ENCODE measurements at places on chromosomes 11 and 22. TPM values are rescaled to one million over a fixed set of nuclear protein-coding genes. Genes with fewer than 3 reads are reported as not detected.

DNA sequence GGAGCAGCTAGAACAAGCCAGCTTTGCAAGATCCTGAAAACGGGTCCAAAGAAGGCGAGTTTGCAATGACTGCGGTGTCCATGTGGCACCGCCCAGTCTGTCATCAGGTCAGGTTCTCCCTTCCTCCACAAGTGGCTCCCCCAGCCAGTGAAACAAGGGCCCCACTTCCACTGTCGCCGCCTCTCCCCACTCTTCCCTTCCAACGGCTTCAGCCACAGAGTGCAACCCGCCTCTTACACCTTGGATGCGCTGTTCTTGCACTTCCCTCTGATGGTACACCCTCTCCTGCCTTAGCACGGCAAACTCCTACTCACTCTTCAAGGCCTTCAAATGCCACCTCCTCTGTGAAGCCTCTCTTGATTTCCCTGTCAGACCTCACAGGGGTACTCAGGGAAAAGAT lies 10.8 kb upstream of the TCF20 start:
- no peak for DNase-seq

DNA sequence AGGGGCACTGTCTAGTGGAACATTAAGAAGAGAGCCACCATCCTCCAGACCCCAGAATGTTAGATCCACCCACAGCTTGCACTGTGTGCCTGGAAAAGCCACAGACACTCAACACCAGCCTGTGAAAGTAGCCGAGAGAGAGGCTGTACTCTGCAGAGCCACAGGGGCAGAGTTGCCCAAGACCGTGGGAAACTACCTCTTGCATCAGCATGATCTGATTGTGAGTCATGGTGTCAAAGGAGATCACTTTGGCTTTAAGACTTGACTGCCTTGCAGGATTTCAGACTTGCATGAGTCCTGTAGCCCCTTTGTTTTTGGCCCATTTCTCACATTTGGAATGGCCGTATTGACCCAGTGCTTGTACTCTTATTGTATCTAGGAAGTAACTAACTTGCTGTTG lies 115.9 kb upstream of the CCDC179 start:
- DNase-seq: no peak

GRCh38 chr11:35256296-35256695 lies 117.3 kb downstream of the CD44 start:
- DNase-seq: no peak

MMP12 gene
- total RNA-seq: not detected

GRCh38 chr22:34370711-34371110 lies 450.4 kb upstream of the LARGE1 start:
- DNase-seq: no peak

DNA sequence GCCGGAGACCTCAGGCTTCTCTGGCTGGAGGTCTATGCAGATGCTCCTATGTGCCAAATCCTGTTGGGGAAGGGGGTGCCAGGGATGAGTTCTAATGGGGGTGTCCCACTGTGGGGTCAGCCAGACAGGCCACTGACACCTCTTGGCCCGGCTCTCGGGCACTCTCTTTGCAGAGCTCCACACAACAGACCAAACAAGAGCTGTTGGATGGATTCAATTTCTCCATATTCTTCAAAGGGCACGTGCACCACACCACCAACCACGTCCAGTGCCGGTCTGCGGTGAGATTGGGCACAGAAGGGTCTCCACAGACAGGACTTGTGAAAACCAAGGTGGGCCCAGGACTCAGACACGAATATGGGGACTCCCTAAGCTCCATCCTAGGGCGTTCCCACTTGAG lies 2.2 kb upstream of the RGL4 start:
- no peak for DNase-seq

CALCB gene
- total RNA-seq: 0.35 TPM

GRCh38 chr11:111562692-111563389 lies 22.3 kb downstream of the LAYN start:
- no peak for DNase-seq

GRCh38 chr11:94550513-94550912 lies 6.8 kb downstream of the FUT4 start:
- no peak for DNase-seq

DNA sequence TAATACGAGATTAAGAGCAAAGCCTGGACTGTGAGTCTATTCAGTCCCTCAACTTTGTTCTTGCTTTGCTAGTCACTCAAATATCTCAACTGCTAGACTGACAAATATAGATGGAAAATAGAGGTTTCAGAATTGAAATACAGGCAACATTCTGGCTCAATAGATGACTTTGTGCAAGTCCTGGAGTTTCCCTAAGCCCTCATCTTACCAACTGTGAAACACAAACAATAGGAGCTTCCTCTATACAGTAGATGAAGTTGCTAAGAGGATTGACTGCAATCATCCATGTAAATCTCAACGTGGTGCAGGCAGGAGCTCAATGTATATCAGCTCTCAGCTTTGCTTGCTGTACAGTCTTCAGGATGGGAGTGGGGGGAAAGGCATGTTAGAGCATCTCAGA lies 6.2 kb upstream of the MPEG1 start:
- no peak for DNase-seq

E2F8 gene
- 53.3 TPM for total RNA-seq

DNA sequence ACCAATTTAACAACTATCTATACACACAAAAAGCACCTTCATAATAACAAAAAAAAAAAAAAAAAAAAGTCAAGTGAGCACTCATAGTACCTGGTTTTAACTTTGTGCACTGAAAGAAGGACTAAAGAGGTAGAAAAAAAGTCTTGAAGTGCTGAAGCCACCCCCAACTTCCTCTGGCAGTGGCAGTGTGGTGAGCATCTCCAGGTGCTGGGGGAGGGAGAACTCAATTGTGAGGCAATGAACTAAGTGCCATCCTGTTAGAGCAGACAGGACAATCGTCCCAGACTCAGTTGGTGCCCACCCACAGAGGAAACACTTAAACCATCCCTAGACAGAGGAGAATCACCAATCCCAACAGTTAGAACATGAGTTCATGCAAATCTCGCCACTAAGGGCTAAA lies 22.7 kb upstream of the OR52M1 start:
- peak; percentile 8 for DNase-seq

FZD4 gene
- total RNA-seq: 0.02 TPM

GLYAT gene
- total RNA-seq: not detected

DNA sequence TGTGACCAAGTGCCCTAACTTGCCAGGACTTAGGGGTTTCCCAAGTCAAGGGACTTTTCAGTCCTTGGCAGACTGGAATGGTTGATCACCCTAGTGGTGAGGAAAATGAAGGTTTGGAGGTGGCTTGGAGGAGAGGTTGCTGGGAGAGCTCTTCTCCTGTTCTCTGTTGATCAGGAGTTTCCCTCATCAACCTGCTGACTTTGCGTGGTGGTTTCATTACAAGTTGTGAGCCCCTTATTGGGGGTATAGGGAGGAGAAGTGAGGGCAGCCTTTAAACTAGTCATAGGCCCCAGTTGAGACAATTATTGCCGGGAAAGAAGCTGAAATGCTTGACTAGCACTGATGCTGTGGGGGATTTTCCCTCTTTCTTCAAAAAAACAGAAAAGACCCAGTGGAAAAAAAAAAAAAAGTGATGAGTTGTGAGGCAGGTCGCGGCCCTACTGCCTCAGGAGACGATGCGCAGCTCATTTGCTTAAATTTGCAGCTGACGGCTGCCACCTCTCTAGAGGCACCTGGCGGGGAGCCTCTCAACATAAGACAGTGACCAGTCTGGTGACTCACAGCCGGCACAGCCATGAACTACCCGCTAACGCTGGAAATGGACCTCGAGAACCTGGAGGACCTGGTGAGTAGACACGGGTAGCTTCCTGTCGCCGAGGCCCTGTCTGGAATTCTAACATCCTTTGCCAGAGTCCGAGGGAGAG lies at the start of gene CXCR5:
Gene CXCR5 (plus strand): TSS at position 525 of the 704 bp plus-strand sequence. CDS start 50 bp downstream, at position 575.
- no peak for DNase-seq

GLB1L2 gene
- total RNA-seq: 1.6 TPM

GRCh38 chr11:73087730-73088129 lies 54.4 kb downstream of the FCHSD2 start:
- DNase-seq: no peak

DNA sequence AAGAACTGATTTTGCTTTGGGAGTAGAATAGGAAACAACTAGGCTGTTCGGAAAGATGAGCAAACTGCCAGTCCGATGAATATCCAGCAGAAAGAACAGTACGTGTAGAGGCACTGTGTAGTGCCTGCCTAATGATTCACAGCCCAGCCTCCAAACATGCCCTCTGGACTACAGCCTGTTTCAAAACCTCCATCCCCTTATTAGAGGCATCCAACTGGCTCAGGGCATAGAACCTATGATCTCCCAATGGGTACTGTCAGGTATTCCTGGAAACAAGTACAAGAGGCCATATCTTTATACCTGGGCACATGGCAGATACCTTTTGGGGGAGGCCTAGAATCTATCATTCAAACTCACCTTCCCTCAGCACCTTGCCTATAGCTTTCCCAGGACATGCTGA lies 4.9 kb downstream of the RRP8 start:
- peak; percentile 2 for DNase-seq

DNA sequence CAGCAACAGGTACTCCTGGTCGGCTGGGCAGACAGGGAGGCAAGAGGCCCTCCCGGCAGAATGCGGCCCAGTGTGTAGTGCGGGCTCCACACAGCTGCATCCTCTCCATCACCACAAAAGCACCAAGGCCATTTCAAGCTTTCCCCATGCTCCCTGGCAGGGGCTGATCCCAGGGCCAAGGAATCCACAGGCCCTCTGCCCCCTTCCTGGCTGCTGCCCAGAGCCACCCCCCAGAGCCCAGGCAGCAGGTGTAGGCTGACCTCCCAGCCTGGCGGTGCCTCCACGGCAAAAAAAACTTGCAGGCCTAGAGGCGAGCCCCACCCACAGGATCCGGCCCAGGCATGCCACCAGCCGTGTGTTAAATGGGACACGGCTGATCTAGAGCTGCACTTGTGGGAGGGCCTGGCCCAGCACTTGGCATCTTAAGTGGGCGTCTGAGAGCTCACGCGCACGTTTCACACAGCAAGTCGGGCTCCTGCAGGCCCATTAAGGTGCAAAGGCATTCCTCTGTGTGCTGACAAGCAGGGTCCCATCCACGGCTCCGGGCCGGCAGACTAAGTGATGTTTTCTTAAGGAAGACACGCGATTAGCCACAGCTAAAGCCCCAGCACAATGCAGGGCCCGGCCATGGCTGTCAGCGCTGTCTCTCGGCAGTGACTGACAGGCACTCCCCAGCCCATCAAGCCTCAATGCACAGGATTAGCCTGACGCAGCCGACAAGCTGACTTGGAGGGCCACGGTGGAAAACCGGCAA lies 19.8 kb upstream of the GNB1L start:
- DNase-seq: peak; percentile 47

- DNase-seq: no peak
These were observed 415.6 kb upstream of the NARS2 start for GRCh38 chr11:78990261-78990660.

DNA sequence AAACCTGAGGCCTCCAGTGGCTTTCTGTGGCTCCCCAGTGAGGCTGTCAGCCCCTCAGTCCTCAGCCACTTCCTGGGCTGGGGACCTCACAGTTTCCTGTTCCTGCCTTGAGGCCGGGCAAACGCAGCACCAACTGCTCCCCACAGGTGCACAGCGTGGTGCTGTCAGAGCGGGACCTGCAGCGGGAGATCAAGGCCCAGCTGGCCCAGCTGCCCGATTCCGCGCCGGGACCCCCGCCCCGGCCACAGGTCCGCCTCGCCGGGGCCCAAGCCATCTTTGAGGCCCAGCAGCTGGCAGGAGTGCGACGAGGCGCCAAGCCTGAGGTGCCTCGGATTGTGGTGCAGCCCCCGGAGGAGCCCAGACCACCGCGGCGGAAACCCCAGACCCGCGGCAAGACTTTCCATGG lies 5.4 kb downstream of the TBC1D10C start:
- peak; percentile 89 for DNase-seq

DNA sequence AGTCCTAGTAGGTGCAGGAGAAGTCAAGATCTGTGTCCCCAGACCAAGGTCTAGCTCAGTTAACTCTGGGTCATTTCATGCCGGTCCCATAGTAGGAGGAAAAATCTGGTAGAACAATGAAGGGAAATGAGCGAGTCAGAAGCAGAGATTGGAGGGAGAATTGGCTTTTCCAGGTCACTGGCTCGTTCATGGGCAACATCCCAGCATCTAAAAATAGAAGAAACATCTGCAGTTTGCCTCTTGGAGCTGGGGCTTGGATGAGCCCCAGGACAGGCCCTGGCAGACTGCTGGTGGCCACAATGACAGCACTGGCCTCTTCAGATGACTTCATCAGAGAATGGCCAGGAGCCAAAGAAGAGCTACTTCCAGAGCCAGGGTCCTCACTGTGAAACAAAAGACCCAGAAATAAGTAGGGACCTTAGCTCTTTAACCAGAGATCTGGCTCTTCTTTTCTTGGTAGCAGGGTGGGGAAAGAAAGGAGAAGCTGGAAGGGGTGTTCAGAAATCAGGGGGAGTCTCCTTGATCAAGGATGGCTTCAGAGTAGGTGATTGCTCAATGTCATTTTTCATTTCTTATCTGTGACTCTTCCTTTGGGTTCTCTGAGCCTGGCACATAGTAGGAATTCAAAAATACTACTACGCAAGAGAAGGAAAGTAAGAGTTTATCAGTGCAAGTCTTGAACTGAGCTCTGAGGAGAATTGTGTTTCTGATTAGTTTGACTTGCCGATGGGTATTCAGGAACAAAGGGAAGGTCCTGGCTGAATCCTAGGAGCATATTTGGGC lies 102.6 kb downstream of the TMPRSS5 start:
- no peak for DNase-seq

GRCh38 chr11:128483211-128483788 lies 104.1 kb downstream of the ETS1 start:
- no peak for DNase-seq

GRCh38 chr11:66344550-66345315 lies at the start of gene BRMS1:
Gene BRMS1, minus strand, starts transcription at chr11:66345104. Its CDS starts 2,870 bp downstream, at chr11:66342234.
- peak; percentile 99 for DNase-seq

GRCh38 chr11:133714471-133715375 lies 130.6 kb downstream of the SPATA19 start:
- no peak for DNase-seq

PHLDA2 gene
- total RNA-seq: 0.35 TPM

DNA sequence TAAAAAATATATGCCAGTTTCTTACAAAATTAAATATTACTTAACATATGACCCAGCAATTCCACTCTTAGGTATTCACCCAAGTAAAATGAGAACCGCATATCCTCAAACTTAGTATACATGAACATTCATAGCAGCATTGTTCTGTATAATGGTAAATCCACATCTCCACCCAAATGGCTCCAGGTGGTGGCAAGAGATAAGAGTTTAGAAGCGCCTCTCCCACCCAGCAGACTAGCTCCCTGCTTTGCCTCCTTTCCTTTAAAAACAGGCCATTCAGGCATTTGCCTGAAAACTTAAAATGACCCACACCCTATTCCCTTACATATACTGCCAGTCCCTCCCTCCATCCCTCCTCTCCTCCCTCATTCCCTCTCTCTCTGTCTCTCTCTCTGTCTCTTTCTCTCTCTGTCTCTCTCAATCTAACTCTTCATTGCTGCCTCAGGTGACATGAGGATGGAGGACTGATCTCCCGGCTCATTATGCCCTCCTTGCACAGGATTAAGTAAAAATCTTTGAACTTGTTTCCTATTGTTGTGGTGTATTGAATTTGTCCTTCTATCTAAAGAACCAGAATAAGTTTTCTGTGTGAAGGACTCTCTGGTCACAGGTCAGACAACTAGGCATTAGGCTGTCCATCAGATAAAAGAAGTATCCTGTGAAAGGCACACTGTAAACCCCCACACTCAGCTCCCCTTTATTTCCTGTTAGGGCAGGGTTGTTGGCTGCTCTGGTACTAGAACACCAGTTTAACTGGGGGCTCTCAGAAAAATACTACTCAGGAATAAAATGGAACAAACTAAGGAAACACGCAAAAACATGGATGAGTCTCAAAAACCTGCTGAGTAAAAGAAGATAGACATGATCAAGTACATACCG lies 48.3 kb downstream of the RRP8 start:
- no peak for DNase-seq

- no peak for DNase-seq
These were observed 30.0 kb downstream of the PARVG start for GRCh38 chr22:44210722-44211121.

Measured in activated CD4-positive, alpha-beta T cell treated with anti-CD3 and anti-CD28 coated beads, Interleukin-2, amount 10 ng/mL, durations not matched to agents 7 days and 5 days (primary cell).